ENCODE measurements at places on chromosomes 2 and 18. TPM values are rescaled to one million over a fixed set of nuclear protein-coding genes. Genes with fewer than 3 reads are reported as not detected.

- DNase-seq, result no peak
These were observed 49.8 kb upstream of the OTX1 start for GRCh38 chr2:63000801-63001200.

DNA sequence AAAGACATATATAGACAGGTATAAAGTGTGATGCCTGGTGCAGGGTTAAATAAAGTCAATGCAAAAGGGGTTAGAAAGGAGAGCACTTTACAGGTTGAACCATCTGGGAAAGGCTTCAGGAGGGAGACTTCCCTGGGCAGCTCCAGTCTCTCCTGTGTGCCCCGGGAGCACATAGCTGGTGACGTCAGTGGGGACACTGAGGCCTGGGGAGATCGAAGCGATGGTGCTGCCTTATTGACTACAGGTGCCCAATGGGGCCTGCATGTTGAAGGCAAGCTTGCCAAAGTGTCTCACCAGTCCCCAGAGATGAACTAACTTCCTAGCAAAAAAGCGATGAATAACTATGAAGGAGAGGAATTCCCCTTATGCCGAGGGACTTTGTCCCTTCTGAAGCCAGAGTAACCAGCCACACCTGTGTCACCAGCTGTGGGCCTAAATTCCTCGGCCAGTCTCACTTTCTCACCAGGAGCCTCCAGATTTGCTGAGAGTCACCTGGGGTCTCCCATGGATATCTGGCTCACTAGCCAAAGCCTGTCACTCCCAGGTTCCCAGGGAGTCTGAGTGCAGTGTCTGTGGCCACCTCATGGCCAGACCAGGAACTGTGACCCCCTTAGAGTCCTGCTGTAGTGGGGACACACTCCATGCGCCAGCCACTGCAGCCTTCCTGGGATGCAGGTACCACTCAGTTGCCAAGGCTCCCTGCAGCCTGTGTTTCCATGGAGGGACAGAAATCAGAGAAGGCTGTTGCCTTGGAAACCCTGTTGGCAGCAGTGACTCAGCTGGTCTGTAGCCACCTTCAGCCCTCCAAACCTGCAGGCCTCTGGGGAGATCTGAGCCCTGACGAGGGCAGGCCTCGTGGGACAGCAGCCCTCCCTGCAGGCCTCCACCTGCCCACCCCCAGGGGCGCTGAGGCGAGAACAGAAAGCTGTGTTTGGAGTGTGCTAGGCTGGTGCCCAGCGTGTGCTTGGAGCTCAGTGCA is 128.7 kb downstream of the CTIF start:
- peak; percentile 23 for DNase-seq

DNA sequence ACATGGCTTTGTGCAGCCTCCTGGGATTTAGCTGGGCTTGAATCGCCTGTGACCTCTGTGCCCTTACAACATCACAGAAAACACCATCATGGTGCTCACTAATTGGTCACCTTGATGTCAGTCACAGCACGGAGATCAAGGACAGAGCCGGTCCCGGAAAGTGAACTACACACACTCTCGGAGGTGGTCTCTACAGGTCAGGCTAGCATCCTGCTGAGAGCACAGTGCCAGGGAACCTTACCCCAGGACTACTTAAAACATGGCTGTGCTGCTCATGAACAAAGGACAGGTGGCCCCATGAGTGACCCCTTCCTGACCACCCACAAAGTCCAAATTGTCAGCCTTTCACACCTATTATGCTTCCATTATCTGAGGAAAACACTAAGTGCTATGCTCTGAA is 1782.1 kb upstream of the CELF4 start:
- DNase-seq, result no peak

- DNase-seq, result no peak
These were observed 23.5 kb downstream of the MYO5B start for GRCh38 chr18:50171406-50171805.

- DNase-seq, result no peak
These were observed 622.1 kb upstream of the ZEB2 start for GRCh38 chr2:145141981-145142380.

DNA sequence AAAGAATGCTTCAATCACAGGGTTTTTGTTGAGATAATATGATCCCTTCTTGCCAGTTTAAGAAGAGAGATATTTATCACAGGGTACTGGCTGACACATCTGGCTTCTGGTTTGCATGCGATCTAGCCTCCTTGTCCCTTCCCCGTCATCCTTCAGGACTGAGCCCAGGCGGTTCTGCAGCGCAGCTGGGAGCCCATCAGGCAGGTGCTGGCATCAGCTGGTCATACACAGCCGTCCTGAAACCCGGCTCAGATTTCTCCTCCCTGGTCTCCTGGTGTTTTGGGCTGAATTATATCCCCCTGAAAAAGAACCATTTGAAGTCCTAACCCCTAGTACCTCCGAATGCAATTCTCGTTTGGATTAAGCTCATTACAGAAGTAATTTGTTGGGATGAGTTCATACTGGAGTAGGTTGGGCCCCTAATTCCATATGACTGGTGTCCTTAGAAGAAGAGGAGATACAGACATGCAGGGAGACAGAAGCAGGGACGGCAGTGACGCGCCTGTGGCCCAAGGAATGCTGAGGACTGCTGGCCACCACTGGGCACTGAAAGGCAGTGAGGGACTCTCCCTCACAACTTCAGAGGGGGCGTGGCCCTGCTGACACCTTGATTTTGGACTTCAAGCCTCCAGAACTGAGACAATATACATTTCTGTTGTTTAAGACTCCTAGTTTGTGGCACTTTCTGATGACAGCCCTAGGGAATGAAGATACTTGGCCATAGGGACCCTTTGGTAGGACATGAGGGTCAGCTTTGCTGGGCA is 83.9 kb upstream of the ODC1 start:
- no peak for DNase-seq

DNA sequence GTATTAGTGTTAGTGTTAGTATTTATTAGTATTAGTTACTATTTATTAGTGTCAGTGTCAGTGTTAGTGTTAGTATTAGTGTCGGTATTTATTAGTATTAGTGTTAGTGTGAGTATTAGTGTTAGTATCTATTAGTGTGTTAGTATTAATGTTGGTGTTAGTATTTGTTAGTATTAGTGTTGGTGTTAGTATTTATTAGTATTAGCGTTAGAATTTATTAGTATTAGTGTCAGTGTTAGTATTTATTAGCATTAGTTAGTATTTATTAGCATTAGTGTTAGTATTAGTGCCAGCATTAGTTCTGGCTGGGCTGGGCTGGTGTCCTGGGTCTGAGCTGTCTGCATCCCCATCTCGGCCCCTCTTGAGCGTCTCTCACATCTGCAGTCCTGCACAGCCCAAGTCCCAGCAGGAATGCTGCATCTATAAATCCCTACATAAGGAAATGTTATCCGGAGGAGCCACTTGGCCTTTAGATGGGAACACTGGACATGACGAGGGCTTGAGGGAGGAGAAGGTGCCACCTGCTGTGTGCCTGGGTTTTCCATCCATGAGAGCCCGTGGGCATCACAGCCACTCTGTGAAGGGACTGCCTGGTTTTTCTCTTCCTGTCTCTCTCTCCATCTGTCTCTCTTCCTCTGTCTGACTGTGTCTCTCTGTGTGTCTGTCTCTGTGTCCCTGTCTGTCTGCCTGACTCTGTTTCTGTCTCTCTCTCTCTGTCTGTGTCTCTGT is 33.6 kb downstream of the TWIST2 start:
- no peak for DNase-seq

DNA sequence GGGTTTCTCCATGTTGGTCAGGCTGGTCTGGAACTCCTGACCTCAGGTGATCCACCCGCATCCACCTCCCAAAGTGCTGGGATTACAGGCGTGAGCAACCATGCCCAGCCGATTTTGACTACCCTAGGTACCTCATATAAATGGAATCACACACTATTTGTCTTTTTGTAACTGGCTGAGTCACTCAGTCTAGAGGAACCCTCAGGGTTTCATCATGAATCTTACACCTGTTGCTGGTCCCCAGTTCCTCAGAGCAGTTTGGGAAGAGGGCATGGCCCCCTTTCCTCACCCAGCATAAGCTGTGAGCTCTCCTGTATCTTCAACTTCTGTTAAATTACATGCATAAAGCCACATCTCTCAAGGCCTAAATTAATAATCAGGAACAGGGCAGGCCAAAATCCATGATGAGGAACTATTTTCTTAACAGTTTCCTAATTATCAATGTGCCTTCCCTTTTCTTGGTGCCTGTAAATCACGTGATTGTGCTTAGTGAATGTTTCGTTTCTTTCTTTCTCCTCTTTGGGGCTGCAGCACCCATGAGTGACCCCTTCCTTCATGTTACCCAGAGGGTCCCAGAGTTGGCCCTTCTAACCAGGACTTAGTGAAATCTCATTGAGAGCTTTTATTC is 20.9 kb downstream of the DYSF start:
- DNase-seq, result no peak

DNA sequence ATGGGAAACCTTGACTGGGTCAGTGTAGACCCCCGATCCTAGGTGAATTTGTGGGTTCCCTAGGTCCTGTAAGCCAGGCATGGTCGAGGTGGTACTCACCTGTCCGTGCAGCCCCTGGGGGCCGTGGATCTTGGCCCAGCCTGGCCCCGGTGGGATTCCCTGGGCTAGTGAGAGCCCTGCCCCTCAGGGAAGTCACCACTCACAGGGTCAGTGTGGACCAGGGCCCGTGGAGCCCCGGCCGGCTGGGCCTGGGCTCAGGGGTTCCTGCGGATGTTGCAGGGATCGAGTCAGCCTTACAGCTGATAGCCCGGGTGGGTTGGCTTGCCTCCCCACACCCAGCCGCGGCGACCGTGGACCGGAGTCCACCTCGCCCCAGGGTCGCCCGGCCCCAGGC is 528 bp downstream of the ATG9A start:
- DNase-seq, result no peak

DNA sequence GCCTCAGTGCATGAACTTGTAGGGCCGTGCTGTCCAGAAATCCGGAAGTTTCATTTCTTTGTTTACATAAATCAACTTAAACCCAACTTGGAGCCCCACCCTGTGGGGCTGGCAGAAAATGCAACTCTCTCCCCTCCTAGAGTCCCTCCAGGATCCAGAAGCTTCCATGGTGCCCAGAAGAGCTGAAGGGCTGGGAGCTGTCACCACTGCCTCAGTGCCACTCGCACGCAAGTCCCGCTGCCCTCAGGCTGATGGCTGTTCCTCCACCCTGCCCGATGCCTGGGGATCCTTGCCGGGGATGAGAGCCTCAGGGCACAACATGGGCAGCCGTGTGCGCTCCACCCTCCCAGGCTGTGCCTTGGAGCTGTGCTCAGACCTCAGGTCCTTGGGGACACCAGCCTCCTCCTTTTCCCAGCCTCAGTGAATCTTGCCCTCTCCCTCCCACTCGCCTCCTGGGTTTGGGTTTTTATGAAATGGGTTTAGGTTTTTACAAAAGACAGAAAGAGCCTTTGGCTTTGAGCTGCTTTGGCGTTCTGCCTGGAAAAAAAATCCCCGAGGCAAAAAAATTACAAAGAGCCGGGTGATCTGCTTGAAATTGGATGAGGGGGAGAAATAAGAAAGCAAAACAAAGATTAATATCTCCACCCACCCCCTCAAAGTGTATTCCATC is 155.2 kb downstream of the TWIST2 start:
- DNase-seq, result no peak

GRCh38 chr2:12050396-12050795 is 304.0 kb downstream of the LPIN1 start:
- DNase-seq, result peak; percentile 16

- DNase-seq, result peak; percentile 31
These were observed 43.3 kb upstream of the LGALSL start for GRCh38 chr2:64410671-64411070.

- no peak for DNase-seq
These were observed 3.4 kb downstream of the ZEB2 start for GRCh38 chr2:144516411-144516980.

GRCh38 chr2:190235551-190236075 is 84.0 kb downstream of the HIBCH start:
- no peak for DNase-seq

DNA sequence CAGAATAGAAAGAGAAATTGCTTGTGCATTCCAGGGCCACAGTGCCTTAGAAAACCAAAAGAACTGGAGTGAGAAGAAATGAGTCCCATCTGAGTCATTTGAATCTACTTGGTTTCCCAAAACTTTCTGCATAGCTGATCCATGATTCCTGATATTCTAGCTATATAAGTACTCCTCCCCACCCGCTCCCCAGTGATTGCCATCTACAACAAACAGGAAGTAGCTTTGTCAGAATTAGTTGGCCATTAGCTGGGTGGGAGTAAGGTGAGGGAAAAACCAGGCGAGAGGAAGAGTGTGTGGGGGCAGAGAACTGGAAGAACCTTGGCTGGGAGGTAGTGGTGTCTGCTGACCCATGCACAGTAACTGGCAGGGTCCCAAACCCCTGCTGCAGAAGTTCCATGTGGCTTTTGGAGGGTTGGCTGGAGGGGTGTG is 122.1 kb downstream of the ACAA2 start:
- DNase-seq, result no peak

- no peak for DNase-seq
These were observed 564.9 kb upstream of the FSHR start for GRCh38 chr2:49719241-49719640.

DNA sequence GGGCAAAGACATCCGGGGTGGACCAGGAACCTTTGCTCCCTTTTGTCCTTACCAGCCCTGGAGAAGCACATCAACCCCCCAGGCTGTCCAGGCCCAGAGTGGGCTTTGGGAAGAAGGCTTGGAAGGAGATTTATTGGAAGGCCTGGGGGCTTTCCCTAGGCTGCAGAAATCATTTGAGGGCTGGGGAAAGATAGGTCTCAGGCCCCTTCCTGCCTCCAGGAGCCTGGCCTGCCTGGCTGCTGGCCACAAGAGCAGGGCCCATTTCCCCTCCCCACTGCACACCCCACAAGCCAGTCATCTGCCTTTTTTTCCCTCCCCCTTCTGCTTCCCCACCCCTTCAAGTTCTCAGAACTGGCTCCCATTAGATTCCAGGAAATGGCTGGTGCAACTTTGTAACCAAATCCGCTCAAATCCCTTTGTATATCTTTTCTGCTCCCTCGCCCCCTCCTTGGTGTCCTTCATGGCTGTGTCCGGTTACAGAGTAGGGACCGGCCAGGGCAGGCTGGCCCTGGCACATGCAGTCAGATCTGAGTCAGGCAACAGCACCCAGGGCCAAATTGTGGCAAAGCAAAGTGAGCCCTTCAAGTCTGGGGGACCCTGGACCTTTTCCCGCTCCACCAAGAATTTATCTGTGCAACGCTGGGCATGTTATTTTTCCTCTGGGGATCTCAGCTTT is 20.8 kb upstream of the TNP1 start:
- DNase-seq, result no peak

GRCh38 chr2:84884449-84884848 is 3.6 kb upstream of the TRABD2A start:
- no peak for DNase-seq

Gene RIT2
- polyA plus RNA-seq, result not detected

Gene ADCYAP1
- not detected for polyA plus RNA-seq

Gene ZNF638
- polyA plus RNA-seq, result 92.7 TPM

Gene APLF
- 0.45 TPM for polyA plus RNA-seq

Gene EMILIN1
- polyA plus RNA-seq, result 8.1 TPM

Gene ARHGEF33
- polyA plus RNA-seq, result 0.03 TPM

Gene GALNT13
- 1.3 TPM for polyA plus RNA-seq

Gene GAD1
- not detected for polyA plus RNA-seq

All from HepG2 (cell line).